Activated naive CD4-positive, alpha-beta T cell treated with Interleukin-2 at 50 U/mL for 16 hours (primary cell): ENCODE measurements at places on chromosomes 13 and 19.

GRCh38 chr19:40620161-40620485 is 19.0 kb downstream of the LTBP4 start:
- no peak for DNase-seq

DNA sequence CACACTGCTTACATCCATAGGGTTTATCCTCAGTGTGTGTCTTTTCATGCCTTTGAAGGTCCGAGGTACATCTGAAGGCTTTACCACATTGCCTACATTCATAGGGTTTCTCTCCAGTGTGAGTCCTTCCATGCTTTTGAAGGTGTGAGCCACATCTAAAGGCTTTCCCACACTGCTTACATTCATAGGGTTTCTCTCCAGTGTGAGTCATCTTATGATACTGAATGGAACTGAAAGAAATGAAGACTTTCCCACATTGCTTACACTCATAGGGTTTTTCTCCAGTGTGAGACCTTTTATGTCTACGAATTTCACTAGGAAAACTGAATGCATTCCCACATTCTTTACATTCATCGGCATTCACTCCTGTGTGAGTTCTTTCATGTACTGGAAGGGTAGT is 7.1 kb downstream of the ZNF20 start:
- no peak for DNase-seq

DNA sequence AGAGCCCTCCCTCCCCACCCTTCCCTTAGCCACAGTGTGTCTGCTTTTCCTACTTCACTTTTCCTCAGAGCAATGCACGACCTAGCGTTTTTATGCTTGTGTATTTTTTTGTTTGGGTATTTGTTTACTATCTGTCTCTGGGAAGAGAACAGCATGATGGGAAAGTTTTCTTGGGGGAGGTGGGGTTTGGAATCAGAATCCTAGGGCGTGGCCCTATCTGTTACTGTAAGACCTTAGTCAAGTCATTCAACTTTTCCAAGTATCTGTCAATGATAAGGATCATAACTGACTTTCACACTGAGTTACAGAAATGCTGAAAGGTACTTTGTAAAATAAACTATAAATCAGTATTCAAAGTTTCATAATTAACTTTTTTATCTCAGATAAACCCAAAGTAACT is 146.3 kb upstream of the WASF3 start:
- DNase-seq: no peak

DNA sequence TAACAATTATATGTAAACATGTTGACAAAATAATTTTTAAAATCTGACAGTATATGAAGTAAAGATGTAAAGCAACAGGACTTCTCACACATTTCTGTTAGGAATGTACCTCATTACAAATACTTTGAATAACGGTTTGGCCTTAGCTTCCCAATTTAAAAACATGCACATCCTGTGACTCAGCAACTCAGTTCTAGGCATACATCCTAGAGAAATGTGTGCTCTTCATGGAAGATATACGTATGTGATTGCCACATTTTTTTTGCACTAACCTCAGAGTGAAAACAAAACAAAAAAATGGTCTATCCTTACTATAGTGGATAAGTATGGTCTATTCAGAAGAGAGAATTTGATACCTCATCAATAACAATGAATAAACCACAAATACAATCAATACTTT is 314.6 kb downstream of the LIG4 start:
- DNase-seq: no peak

- no peak for DNase-seq
Measured at GRCh38 chr13:71626421-71627117, 240.4 kb downstream of the DACH1 start.

DNA sequence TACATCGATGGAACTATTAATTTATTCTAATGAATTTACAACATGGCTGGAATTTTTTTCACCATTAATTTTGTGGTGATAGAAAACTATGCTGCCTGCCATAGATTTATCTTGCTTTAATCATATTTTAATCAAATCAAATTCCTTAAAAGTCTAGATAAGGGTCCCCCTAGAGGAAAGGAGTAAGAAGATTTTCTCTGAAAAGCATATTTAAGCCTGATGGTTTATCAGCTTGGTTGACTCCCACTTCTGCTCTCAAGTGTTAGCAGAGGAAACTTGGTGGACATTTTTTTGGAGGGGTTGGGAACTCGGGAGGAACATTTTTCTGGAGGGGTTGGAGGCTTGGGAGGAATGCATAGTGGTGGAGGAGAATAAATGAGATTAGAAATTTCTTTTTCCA is 253.3 kb downstream of the KCNRG start:
- no peak for DNase-seq

DNA sequence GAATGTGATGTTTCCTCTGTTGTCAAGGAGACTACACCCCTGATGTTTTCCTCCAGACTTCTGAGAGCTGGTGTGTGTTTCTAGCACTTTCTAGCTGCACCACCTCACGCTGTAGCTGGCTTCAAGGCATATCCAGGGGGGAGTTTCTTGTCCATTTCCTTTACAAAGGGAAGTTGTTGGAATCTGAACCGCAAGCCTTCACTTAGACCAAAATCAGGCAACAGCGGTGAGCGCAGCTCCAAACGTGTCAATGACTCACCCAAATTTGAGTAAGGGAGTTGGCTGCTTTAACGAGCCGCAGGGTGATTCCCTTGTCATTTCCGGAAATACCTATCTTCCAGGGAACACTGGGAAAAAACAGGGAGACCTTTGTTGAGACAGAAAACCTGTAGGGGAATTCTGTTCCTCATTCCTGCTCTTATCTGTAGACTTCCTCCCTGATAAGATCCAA is 2.5 kb downstream of the LDLR start:
- DNase-seq: peak; percentile 59

- no peak for DNase-seq
Measured at GRCh38 chr13:26968431-26969341, 202.9 kb downstream of the USP12 start.

- no peak for DNase-seq
Measured at GRCh38 chr13:50800091-50800739, 43.3 kb downstream of the DLEU7 start.

GRCh38 chr13:23506807-23507291 is 63.4 kb upstream of the TNFRSF19 start:
- DNase-seq: no peak

- no peak for DNase-seq
Measured at GRCh38 chr13:99967498-99967868, 4.1 kb downstream of the ZIC5 start.

DNA sequence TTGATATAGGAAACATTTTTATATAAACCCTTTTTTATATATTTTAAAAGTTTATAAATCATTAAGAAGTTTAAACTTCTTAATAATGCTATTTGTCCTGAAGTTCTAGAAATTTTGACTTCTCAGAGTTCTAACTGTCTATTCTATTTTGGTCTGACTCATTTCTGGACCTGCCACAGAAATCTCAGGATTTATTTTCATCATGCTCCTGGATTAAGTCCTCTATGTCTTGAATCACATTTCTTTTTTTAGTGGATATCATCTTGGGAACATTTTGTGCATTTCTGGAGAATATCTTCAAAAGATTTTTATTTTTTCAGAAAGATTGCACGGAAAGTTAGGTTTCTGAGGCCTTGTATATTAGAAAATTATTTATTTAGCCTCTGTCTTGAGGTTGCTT is 289.1 kb downstream of the NDFIP2 start:
- no peak for DNase-seq

DNA sequence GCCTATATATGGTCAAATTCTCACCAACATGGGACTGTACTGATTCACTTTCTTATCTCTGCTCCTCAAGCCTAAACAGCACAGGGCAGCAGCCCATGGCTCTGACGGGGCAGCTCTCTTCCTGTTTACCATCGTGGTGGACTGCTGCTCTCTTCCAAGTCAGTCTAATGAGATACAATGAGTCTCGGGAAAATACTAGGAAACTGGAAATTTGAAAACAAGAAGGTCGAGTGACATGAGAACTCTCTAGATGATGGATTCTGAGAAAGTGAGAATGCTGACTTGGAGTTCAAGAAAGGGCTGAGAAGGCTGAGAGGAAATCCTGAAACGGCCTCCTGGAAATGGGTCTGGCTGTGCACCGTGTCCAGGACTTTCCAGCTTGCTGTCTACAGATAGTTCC is 122.8 kb upstream of the ARGLU1 start:
- DNase-seq: no peak
